ENCODE measurements at places on chromosomes 2 and 18.

DNA sequence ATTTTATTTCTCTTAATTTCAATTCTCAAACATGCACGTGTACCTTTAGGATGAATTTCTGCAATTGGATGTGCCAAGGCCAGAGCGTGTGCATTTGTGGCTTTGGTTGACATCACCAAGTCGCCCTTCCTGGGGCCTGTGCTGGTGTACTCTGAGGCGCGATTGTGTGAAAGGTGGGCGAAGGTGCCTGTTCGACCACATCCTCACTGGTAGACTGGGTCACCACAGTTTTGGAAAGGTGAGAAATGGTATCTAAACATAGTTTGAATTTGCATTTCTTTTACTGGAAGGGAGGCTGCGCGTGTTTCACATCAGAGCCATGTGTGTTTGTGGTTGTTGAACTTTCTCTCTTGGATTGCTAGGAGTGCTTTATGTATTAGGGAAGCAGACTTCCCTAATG, 89.8 kb downstream of the LDLRAD4 start:
- DNase-seq = peak; percentile 29

DNA sequence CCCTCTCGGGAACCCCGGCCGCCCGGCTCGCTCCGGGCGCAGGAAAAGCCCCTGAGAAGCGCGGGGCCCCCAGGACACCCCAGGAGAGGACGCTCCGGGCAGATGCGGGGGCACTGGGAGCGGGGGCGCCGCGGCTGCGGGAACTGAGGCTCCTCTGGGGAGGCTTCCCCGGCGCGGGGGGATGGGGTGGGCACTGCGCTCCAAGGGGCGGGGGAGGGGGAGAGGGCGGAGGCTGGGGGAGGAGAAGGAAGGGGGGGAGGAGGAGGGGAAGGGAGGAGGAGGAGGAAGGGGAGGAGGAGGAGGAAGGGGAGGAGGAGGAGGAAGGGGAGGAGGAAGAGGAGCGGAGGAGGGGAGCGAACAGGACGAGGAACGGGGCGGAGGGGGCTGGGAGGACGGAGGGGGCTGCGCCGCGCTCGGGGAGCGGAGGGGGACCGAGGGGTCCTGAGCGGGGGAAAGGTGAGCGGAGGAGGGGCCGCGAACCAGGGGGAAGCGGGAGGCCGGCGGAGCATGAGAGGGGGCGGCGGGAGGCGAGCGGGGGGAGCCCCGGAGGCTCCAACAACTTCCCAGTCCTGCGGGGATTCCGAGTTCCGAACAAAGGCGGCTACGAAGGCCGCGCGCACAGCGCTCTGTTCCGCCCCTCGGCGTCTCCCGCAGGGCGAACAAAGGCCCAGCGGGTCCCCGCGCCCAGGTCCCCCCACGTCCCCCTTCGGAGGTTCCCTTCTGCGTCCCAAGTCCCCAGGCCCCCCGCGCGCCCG, 742 bp downstream of the PXDN start:
- DNase-seq = no peak

DNA sequence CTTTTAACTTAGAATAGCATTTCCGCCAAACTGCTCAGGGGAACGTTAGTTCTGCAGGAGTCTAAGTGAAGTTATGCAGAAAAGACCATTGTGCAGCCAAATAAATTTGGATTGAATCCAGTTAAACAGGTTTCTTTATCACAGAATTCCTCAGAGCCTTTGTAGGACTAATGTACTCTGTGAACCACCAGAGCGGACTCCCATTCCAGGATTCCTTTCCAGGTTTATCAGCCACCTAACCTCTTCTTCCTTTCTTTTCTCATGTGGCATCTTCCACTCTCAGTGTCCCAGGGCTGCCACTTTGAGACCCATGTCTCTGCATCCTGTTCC, 350.4 kb downstream of the TSN start:
- DNase-seq = no peak

GRCh38 chr18:41165625-41166024, 789.4 kb upstream of the PIK3C3 start:
- DNase-seq = no peak

DNA sequence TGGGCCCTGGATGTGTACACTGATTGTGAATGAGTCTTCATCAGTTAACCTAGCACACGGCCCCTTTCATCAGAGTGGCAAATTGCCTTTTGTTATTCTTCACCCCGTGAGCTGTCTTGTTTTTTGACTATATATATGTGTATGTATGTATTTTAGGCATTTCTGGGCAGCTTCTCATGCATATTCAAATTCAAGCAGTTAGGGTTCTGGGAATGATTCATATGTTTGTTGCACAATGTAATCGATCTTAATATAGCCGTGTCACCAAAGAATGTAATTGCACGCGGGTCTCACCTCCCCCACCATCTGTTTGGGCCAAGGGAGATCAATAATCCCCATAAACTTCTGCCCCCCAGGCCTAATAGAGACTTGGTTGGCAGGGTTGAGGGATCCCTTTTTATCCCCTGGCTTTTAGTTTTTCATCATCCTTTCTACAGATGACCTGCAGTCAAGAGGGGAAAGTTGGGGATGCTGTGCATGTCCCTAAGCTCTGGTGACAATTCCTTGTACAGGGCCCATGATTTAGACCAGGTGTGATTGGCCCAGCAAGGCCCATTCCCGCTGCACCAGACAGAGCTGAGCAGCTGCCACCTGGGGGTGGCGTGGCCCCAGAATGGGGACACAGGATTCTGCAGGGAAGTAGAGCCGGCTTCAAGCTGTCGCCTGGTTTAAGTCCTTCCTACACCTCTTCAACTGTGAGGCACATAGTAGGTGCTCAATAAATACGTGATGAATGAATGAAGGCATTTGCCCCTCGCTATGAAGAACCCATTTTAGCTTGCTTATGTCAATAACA, 19.2 kb downstream of the KCNF1 start:
- no peak for DNase-seq

GRCh38 chr2:43408407-43409160, 182.2 kb upstream of the ZFP36L2 start:
- no peak for DNase-seq

GRCh38 chr2:118521960-118522359, 325.5 kb downstream of the EN1 start:
- no peak for DNase-seq

DNA sequence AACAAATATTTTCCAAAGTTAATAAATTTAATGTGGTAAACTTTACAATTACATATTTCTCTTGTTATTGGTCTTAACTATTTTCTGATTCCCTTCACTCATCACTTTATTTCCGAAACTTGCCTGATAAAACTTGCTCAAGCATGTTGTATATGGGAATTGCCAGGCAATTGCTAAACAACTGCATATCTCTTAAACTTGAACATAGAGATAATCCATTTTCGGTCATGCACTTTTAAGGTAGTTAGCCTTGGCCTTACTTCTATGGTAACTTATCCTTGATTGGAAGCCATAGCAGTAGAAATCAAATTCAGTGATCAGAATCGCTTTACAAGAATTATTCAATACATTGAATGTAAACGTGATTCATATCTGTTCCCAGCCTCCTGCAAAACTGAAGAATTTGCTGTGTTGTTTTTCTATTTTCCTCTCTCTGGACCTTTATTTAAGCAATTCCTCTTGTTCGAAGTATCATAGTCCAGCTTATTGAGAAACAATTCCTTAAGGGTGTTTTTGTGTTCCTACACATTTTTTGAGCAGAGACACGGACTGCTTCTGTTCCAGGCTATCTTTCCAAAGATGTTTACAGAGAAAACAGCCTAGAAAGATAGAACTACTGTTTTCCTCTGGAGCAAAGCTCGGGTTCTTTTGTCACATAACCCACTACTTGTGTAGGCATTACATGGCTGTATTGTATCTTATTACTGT, 674.3 kb downstream of the IRS1 start:
- DNase-seq = no peak

All from activated CD4-positive, alpha-beta T cell treated with anti-CD3 and anti-CD28 coated beads for 48 hours (primary cell).